LHCN-M2 (cell line): ENCODE measurements at places on chromosomes 4 and X. TPM values are rescaled to one million over a fixed set of nuclear protein-coding genes. Genes with fewer than 3 reads are reported as not detected.

DNA sequence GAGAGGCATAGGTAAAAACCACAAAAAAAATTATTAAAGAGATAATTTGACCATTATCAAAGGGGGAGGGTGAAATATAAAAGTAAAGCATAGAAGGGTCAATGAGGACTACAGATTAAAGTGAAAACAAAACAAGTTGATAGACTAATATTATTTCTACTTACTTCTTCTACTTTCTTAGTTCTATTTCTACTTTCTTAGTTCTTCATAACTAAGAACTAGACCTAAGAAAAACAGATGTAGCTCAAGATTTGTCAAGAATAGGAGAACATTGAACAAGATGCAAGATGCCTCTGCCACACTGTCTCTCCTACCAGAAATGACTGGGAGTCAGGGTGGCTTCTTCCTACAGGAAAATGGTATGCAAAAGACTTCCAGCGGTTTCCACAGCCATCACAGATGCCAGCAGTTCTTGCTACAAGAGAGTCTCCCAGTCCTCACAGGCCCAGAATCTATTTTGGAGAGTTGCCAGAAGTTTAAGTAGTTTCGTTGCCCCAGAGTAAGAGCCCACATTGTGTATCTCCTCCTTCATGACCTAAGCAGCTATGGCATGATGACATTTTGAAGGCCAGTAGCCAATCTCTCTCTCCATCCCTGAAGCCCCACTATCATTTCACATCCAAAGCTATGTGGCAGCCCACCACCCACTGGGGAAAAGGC is 42.9 kb upstream of the DDX60 start:
- DNase-seq: peak; percentile 15

P2RY10 gene
- total RNA-seq: not detected in 2 replicates

KLF3 gene
- 8.4 and 14.1 TPM in 2 replicates for total RNA-seq

- DNase-seq: no peak
Measured at GRCh38 chr4:35250761-35251160, 993.6 kb downstream of the ARAP2 start.

NLGN4X gene
- not detected in 2 replicates for total RNA-seq

- peak; percentile 61 for DNase-seq
Measured at GRCh38 chr4:88897180-88897579, 159.8 kb downstream of the FAM13A start.

RASSF6 gene
- 0.17 and 0.51 TPM in 2 replicates for total RNA-seq

GYG2 gene
- total RNA-seq: 2.4 and 3.1 TPM in 2 replicates

GRCh38 chr4:11603591-11604194 is 175.0 kb upstream of the HS3ST1 start:
- no peak for DNase-seq

- no peak for DNase-seq
Measured at GRCh38 chr4:181711387-181711786, 531.8 kb upstream of the TENM3 start.

GRCh38 chr4:147924604-147925412 is 192.9 kb downstream of the ARHGAP10 start:
- peak; percentile 29 for DNase-seq

ADAMTS3 gene
- total RNA-seq: under 0.01 and 0.23 TPM in 2 replicates

DNA sequence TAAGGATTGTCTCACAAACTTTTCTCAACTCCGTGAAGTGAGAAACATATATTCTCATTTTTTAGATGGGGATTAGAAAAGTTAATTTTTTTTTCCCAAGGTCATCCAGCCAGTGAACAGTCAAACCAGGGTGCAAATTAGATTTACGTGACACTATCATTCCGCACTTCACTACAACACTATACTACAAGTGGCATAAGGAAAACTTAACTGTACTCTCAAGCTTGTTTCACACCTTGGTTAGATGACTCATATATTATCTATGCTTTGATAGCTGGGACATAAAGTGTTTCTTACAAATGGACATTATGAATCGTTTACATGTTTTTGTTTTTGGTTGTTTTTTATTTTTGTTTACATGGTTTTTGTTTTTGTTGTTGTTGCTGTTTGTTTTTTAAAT is 525.7 kb downstream of the PPARGC1A start:
- no peak for DNase-seq

GABRA4 gene
- not detected in 2 replicates for total RNA-seq

FAM53A gene
- total RNA-seq: 11.1 and 12.3 TPM in 2 replicates

GRCh38 chrX:39650768-39651347 is 446.9 kb downstream of the BCOR start:
- DNase-seq: no peak

GNRHR gene
- not detected in 2 replicates for total RNA-seq

DNA sequence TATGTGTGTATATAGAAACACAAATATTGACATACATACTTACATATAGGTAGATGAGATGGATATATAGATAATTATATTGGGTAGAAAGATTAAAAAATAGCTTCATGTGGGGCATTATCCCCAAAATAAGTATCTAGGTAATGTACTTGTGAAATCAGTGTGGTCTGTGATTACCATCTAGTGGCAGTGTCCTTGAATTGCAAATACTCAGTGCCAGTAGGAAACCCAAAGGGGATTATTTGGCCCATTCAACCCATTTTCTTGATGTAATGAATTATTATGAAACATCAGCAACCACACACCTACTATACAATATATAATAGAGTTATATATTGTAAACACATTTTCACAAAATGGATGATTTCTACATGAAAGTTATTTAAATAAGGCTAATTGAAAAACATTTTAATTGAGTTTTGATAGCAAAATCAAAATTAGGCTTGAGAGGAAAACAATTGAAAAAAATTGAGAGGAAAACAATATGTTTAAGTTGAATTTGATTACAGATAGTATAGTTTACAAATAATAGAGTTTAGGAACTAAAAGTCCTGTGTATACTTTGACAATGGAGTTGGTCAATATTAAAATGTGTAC is 389.4 kb downstream of the GALNTL6 start:
- peak; percentile 38 for DNase-seq

- DNase-seq: no peak
Measured at GRCh38 chr4:162972661-162973330, 193.9 kb downstream of the NAF1 start.

DNA sequence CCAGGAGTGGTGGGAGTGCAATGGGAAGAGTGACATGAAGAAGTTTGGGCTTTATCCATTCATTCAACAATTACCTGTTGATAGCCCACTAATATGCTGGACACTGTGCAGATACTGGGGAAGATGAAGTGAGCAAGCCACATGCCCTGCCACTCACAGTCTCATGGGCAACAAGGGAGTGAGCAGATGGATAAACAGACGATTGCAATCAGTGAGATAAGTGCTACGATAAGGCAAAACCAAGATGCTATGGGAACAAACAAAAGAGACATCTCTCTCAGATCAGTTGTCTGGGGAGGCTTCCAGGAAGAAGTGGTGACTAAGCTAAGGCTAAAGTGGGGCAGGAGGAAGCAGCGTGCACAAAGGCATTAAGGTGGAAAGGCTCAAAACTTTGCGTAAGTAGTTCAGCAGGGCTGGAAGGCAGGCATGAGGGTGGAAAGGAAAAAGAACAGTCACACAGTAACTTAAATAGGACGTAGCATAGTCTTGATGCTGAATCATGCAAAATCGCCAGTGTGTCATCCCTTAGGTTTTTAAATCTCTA is 31.7 kb downstream of the GAB3 start:
- peak; percentile 59 for DNase-seq

CENPU gene
- 73.7 and 85.5 TPM in 2 replicates for total RNA-seq

DNA sequence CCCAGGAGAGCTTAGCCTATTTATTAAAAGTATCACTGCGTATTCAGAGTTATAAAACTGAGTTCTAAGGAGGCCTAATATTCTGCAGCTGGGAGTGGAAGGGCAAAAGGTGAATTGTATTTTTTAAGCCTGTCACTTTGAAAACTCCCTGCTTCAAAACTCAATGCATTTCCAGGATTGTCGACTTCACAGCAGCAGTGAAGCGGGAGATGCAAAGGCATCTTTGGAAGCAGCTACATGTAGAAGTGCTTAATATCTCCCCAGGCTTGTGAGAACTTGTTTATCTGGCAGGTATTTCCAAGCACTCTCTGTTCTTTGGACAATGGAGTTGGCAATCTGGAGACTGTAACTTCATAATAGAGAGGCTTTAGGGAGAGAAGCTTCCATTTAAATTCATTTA is 717.5 kb upstream of the SLIT2 start:
- DNase-seq: no peak

DNA sequence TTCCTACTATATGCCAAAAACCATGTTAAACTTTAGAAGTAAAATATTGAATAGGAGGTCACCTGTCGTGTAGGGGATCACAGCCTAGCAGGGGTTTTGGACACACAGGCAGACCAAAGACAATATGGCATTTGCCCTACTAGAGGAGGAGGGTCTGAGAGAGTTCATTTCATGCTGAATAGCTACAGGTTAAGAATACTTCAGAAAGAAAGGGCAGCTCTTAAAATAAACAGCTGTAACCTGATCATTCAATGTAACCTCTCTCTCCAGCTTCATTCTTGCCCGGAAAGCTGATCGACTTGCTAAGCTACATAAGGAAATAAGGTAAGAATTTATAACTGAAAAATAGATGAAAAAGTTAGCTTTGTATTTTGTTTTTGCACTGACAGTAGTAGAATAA is 79.9 kb downstream of the MAOA start:
- no peak for DNase-seq

BMX gene
- not detected in 2 replicates for total RNA-seq

PABPC5 gene
- 2.2 and 3.7 TPM in 2 replicates for total RNA-seq

- no peak for DNase-seq
Measured at GRCh38 chr4:499567-499966, 557 bp downstream of the PIGG start.

RS1 gene
- total RNA-seq: not detected in 2 replicates

- no peak for DNase-seq
Measured at GRCh38 chrX:74346088-74346487, 42.1 kb downstream of the ZCCHC13 start.

DNA sequence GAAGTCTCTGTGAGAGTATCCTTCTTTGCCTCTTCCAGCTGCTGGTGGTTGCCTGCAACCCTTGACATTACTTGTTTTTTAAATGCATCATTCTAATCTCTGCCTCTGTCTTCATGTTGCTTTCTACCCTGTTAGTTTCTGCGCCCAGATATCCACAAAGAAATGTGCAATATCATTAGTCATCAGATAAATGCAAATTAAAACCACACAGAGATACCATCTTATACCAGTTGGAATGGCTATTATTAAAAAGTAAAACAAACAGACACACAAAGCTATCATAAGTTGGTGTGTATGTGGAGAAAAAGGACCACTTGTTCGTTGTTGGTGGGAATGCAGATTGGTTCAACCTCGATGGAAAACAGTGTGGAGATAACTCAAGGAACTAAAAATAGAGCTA is 517.4 kb downstream of the FAT4 start:
- DNase-seq: peak; percentile 19

MXRA5 gene
- 0.11 and 0.13 TPM in 2 replicates for total RNA-seq

DNA sequence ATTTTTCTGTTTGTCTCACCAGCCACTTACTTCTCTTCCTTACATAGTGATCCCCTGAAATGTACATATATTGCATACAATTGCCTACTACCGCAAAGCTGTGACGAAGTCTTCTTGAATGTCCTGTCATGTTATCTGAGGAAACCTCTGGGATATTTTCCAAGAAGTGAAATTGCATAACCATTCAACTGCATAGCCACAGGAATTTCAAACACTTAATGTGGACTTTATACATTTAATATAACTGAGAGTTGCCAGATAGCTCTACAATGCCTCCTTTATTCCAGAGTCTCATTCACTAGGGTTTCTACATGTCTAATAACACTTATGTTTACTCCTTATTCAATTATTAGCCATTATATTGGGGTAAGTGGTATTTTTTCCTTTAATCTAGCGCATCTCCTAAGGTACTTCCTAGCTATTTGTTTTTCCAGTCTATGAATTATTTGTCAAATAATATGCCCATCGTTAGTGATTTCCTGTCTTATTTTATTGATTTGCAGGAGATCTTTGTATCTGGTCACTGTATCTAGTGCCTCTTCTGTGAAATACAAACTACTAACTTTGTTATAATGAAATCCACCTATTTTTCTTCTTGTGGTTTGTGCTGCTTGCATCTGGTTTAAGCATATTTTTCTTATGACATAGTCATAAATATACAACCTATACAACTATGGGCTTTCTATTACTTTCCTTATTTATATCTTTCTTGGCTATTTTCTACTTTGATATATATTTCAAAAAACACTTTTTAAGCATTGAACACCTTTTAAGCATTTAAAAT is 69.2 kb upstream of the GRID2 start:
- DNase-seq: peak; percentile 94

GRCh38 chr4:29549342-29549741 is 1170.8 kb upstream of the PCDH7 start:
- DNase-seq: peak; percentile 30

DNA sequence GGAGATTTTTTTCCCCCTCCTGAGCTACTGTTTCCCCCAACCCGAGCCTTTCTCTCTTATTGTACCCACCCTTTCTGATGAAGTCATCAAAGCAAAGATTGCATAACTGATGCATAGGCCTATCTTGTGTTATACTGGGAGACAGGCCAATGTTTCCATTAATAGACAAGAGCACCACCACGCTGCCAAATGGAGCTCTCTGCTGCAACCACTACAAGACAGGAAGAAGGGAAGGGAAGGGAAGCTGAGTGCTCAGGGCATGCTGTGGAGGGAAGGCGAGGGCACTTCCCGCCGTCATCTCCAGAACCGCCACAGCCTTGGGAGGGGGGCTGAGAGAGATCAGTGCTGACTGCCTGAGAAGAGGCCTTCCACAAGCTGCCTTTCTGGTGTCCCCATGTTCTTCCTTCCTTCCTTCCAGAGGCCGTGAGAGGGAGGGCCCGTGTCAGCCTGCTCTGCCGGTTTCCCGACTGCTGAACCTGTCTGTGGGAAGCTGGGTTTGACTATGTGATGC is 75.0 kb downstream of the MGST2 start:
- peak; percentile 67 for DNase-seq

GPR82 gene
- not detected in 2 replicates for total RNA-seq

GRCh38 chr4:110869862-110870572 is 247.1 kb upstream of the PITX2 start:
- peak; percentile 59 for DNase-seq

DNA sequence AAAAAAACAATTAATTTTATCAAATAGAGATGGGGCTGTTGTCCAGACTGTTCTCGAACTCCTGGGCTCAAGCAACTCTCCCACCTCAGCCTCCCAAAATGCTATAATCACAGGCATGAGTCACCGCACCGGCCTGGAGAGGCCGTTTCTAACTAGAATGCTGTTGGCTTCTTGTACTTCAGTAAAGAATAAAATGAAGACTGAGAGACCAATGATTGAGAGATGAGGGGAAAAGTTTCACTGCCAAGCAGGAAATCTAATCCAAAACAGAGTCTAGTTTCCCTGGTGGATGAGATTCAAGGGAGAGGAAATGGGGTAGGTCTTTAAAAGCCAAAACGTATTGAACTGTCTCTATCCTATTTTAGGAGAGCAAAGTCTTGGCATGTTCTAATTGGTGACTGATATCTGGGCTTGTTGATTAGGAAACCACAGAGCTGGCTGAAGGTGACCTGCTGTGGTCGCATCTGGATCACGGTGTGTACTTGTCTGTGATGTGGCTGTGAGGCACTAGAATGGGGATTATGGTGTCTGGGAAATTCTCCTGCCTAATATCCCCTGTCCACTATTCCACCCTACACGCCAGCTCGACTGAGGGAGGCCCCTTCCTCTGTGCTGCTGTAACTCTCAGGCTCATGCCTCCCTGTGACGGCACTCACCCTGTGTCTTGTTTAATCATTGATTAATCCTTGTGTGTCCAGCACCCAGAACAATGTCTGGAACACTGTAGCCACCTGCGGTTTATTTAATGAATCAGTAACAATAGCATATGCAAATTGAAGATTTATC is 15.0 kb upstream of the TRIM2 start:
- DNase-seq: no peak
